ENCODE measurements at places on chromosomes 2 and 18.

- no peak overlapping the region for H3K4me3 ChIP-seq
- H3K27me3 ChIP-seq: 0 out of 2 replicates have a peak, but pooled peaks cover 2% of the 10 kb centered on the region
- no peaks in the 10 kb centered on the region for H3K4me1 ChIP-seq
Measured at GRCh38 chr2:40470822-40471813, 19.2 kb upstream of the SLC8A1 start.

GRCh38 chr18:1252936-1253335, 348.3 kb downstream of the ADCYAP1 start:
- H3K27ac ChIP-seq: no peak overlapping the region
- H3K4me1 ChIP-seq: no peaks in the 10 kb centered on the region
- DNase-seq: no peak

GRCh38 chr2:65046633-65047407, 9.4 kb upstream of the CEP68 start:
- peaks cover 2% of the 10 kb centered on the region for H3K4me1 ChIP-seq
- no peak overlapping the region for H3K27ac ChIP-seq
- no peaks in the 10 kb centered on the region for H3K27me3 ChIP-seq
- no peak for DNase-seq

DNA sequence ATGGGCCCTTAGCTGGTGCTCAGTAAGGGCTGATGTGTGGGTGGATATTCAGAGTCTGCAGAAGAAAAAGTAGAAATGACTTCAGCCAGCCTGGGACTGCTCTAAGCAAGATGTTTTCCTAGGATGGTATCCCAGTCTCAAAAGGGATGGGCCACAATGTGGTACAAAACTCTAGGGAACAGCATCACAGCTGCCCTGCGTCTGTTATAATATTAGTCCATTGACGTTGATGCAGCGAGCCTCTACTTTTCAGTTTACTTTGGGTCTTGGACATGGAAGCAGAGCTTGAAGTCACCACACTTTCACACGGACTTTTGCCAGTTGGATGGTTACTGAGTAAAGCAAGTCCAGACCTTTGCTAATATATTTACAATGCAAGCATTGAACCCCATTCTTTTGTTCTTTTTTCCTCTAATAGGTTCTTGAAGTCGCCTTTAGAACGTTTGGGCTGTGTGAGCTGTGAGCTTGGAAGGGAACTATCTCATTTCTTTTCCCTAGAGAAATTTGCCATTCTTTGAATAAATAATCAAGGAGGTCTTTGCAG, 105.7 kb downstream of the RDH14 start:
- H3K4me3 ChIP-seq: no peak overlapping the region
- H3K36me3 ChIP-seq: no peaks in the 10 kb centered on the region
- H3K27me3 ChIP-seq: peaks cover 51% of the 10 kb centered on the region
- no peak overlapping the region for H3K27ac ChIP-seq
- no peaks in the 10 kb centered on the region for H3K4me1 ChIP-seq

- H3K27ac ChIP-seq: no peak overlapping the region
- H3K4me1 ChIP-seq: peaks cover 10% of the 10 kb centered on the region
- no peaks in the 10 kb centered on the region for H3K27me3 ChIP-seq
Measured at GRCh38 chr18:59353079-59353680, 5.9 kb downstream of the LMAN1 start.
